ENCODE measurements at places on chromosomes 12 and 14.

DNA sequence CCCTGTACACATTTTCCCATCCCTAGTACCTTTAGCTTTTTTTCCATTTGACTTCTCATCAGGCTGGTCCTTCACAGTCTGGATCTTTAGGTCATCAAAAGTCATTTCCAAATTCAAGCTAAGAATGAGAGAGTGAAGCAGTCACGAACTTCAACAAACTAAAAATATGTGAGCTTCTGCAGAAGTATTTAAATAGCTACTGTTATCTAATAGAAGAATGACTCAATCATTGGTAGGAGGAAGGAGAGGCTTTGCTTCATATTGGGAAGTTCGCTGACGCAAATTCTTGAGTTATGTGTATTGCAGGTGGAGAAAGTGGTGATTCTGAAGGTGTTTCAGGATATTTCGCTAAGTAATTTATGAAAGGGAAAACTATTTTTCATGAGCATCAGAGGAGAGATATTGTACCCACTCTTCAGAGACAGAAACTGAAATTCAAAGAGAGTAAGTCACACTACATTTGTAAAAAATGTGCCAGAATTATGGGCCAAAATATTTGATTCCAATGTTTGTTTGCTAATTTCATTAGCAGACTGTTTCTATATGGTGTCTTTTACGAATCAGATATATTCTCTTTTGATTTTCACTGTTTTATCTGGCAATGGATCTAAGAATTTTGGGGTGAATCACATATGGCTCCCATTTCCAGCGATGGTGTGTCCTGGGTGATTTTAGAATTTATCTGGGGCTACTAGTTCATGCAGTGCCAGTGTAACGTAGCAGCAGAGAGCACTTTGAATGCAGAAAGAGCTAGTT lies at the start of gene OLR1:
OLR1 (minus strand) TSS at position 160 of the 756 bp plus-strand sequence; CDS start at position 105, 55 bp downstream.
- DNase-seq: no peak

- no peak for DNase-seq
Measured at GRCh38 chr14:37246427-37246829, 48.7 kb downstream of the MIPOL1 start.

DNA sequence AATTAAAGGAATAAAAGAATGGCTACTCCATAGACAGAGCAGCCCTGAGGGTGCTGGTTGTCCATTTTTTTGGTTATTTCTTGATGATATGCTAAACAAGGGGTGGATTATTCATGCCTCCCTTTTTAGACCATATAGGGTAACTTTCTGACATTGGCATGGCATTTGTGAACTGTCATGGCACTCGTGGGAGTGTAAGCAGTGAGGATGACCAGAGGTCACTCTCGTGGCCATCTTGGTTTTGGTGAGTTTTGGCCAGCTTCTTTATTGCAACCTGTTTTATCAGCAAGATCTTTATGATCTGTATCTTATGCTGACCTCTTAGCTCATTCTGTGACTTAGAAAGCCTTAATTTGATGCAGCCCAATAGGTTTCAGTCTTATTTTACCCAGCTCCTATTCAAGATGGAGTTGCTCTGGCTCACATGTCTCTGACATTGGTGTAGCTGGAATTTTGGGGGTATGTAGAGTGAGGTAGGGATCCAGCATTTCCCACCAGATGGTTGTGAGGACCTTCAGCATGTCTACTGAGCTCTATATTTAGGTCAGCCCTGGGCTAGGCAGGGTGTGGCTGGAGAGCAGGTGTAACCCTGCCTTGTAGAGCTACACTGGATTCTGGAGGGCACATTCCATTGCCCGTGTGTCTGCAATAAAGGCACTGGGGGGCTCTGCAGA lies 103.5 kb upstream of the SLC38A2 start:
- no peak for DNase-seq

GRCh38 chr14:64960762-64961276 lies 11.3 kb downstream of the RAB15 start:
- no peak for DNase-seq

DNA sequence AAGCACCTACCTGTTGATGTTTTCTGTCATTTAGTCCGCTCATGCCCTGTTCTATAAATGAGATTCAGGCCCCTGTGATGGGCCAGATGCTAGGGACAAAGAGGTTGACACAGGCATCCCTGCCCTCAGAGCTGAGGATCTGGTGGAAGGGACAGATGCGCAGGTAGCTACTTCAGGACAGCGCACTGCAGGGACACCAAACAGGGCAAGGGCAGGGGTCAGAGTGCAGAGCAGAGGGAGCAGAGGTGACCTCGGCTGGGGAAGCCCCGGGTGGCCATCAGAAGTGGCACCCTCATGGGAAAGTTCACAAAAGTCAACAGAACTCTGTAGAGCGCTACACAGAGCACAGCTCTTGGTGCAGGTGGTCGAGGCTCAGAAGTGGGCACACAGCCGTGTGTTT lies 5.6 kb upstream of the PNMA1 start:
- no peak for DNase-seq

GRCh38 chr14:70093156-70093555 lies 95.6 kb downstream of the SLC8A3 start:
- DNase-seq: no peak

Data from anterior cingulate cortex (tissue), 58 donors.